ENCODE measurements at places on chromosomes 2 and 18. TPM values are rescaled to one million over a fixed set of nuclear protein-coding genes. Genes with fewer than 3 reads are reported as not detected.

The TFPI gene
- not detected for total RNA-seq

The REG3G gene
- total RNA-seq = not detected

The MARCHF4 gene
- not detected for total RNA-seq

The REG3A gene
- total RNA-seq = not detected

The TNFAIP6 gene
- total RNA-seq = not detected

The REG1A gene
- not detected for total RNA-seq

The UBE2F gene
- 22.1 TPM for total RNA-seq

The GAREM2 gene
- total RNA-seq = 4.5 TPM

The ZNF513 gene
- total RNA-seq = 12.7 TPM

The NCKAP5 gene
- total RNA-seq = not detected

The SERPINB10 gene
- total RNA-seq = 0.14 TPM

The CD207 gene
- total RNA-seq = not detected

The STAT4 gene
- 109 TPM for total RNA-seq

The POTEI gene
- total RNA-seq = not detected

The ECEL1 gene
- total RNA-seq = not detected
